Urinary bladder (tissue), 4 donors: ENCODE measurements at places on chromosomes 2 and 18. TPM values are rescaled to one million over a fixed set of nuclear protein-coding genes. Genes with fewer than 3 reads are reported as not detected.

The NETO1 gene
- 0.96 TPM for polyA plus RNA-seq

The AGXT gene
- polyA plus RNA-seq: 0.49 TPM

The STAT4 gene
- 0.80 TPM for polyA plus RNA-seq

The C2orf92 gene
- 1.7 TPM for polyA plus RNA-seq

The CFAP53 gene
- 0.34 TPM for polyA plus RNA-seq

The ANO7 gene
- 1.2 TPM for polyA plus RNA-seq

The GAD1 gene
- 0.43 TPM for polyA plus RNA-seq

The UGT1A6 gene
- polyA plus RNA-seq: 19.9 TPM

The DOK6 gene
- polyA plus RNA-seq: 9.0 TPM

The LINC00305 gene
- not detected for polyA plus RNA-seq

The RESP18 gene
- not detected for polyA plus RNA-seq

The SIGLEC15 gene
- polyA plus RNA-seq: 1.3 TPM

The MROH2A gene
- 7.3 TPM for polyA plus RNA-seq
